ENCODE measurements at places on chromosomes 4 and X.

- no peak for DNase-seq
Measured at GRCh38 chr4:26206999-26207398, 113.8 kb upstream of the RBPJ start.

DNA sequence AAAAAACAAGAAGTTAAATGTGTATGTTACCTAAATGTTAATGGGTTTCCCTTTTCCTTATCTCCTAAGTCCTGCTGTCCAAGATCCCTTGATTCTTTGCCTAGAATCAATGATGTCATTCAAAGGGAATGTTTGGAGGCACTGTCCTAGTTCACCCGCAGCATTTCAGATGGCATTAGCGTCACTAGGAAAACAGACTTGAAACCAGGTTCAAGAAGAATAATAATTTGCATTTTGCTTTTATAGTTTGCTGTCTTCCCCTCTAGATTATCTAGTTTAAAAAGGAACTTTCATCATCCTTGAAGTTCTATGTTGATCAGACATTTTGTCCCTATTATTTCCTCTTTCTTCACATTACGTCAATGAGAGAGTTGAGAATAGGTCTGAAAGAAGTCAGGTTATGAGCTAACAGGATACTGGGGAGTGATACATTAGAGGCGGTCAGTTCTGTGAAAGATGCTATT lies 234.1 kb upstream of the PGRMC2 start:
- DNase-seq, result no peak

DNA sequence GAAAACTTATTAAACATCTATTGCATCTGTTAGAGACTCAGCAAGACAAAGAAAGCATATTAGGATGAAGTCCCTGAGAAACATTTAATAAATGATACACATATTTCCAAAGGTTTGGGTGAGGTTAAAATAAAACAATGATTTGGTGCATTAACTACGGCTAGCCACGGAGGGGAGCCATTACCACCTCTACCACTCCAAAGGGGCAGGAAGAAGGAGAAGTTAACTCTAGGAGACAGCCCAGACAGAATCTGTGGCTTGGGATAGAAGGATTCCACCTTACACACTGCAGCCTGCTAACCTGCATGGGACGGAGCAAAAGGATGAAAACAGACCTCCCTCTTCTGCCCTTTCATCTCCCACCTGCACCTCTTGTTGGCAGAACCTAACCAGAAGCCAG lies 189.1 kb upstream of the C1QTNF7 start:
- no peak for DNase-seq

- no peak for DNase-seq
Measured at GRCh38 chrX:130556951-130557350, 155.2 kb downstream of the RBMX2 start.

- peak; percentile 64 for DNase-seq
Measured at GRCh38 chrX:9342561-9343051, 122.3 kb upstream of the TBL1X start.

GRCh38 chrX:127726227-127726626 lies 326.0 kb downstream of the ACTRT1 start:
- no peak for DNase-seq

GRCh38 chr4:74631988-74632387 lies 162.3 kb downstream of the BTC start:
- no peak for DNase-seq

DNA sequence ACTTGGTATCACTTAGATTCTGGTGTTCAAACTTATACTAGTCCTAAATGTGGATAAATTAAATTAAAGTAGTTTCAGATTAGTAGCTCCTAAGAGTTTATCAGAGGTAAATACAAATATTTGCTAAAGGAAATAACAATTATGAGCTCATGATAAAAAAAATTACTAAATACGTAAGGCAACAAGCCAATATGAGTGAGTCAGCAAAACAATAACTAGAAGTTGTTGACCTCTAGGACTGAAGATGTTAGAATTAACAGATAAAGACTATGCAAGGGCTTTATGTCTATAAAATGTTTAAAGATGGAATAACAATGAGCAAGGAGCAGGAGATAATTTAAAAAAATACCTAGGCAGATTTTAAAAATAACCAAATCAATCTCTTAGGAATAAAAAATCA lies 195.8 kb downstream of the CLCN4 start:
- no peak for DNase-seq

GRCh38 chr4:122688529-122689140 lies 43.9 kb upstream of the BBS12 start:
- DNase-seq, result no peak

DNA sequence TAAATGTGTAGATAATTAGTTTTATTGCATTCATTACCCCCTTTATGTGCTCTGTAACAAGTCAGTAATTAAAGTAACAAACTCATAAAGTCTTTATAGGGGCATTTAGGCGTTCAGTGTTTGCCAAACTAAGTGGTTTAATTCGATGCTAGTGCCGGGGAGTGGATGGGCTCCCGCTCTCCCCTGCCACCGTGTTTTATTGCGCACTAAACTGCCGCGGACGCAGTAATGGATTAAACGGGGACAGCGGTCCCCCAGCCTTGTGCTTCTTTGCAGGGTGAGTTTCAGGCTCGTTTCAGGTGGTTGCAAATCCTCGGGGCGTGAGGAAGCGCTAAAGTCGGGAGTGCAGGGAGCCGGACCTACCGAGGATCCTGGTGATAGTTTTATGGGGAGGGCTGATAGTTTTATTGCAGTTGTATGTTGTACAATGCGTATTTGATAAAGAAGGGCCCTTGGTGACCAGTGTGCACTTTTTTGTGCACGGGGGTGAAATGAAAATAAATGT lies 1.6 kb upstream of the PHOX2B start:
- DNase-seq, result peak; percentile 50

- DNase-seq, result no peak
Measured at GRCh38 chr4:7282786-7283440, 90.6 kb downstream of the SORCS2 start.

DNA sequence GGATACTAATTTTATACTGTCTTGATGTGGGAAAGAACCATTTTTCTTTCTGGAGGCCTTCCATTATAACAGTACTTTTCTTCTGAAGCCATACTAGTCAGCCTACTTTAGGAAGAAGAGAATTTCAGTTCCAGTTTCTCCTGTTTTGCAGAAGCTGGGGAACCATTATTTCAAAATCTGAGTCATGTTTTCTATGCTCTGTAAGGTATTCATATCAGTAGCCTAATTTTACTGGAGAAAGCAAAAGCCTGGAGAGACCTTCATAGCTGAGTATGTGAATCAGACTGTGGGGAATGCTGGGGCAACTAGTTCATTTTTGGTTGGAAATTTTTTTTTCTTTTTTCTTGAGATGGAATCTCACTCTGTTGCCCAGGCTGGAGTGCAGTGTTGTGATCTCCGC lies 22.4 kb downstream of the AFF1 start:
- DNase-seq, result no peak

- no peak for DNase-seq
Measured at GRCh38 chrX:13816176-13816575, 717 bp downstream of the GPM6B start.

DNA sequence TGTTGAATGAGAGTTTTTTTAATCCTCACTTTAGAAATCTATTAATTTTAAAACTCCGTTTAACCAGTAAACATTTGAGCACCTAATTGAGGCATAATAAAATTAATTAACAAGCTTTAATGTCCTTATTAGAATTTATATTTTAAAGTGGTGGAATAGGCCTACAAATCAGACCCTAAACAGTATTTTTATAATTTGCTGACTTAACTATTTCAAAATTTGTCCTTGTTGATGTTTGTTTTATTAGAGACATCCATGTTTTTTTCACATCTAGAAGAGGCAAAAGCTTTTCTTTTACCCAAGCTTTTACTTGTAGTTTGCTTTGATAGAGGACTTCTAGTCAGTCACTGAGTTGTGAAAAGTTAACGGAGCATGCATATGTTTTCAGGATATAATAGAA lies 3.8 kb downstream of the SAP30 start:
- no peak for DNase-seq

DNA sequence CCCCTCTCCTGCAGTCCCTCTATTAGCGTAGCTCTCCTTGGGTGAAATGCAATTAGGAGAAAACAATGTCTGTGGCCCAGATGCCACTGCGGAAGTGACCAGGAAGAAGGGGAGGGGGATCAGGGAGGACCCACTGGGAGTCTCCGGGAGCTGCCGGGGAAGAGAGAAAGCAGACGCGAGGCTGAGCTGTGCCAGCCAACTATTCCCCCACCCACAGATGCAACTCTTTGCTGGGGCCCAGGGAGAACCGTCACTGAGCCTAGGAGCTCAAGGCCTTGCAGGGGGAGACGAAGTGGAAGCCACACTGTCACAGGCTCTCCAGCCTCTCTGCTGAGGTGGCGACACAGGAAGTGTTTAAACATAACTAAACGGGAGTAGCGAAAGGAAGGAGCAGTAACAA lies 149.2 kb downstream of the BCOR start:
- no peak for DNase-seq

- no peak for DNase-seq
Measured at GRCh38 chr4:24743927-24744326, 51.4 kb upstream of the SOD3 start.

DNA sequence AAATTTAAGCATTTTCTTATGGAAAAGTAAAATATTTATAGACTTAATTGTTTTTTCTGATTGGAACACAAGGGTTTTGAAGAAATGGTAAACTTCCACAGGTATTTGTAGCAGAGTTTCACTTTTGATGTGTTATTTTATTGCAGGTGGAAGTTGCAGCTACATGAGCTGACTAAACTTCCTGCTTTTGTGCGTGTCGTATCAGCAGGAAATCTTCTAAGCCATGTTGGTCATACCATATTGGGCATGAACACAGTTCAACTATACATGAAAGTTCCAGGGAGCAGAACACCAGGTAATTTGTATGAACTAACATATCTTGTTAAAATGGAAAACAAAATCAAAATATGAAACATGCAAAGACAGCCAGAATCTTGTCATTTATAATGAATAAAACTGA lies 117.4 kb downstream of the DIPK2B start:
- no peak for DNase-seq

- DNase-seq, result no peak
Measured at GRCh38 chrX:39497702-39498265, 600.0 kb downstream of the BCOR start.

- no peak for DNase-seq
Measured at GRCh38 chrX:24306440-24306839, 7.4 kb downstream of the SUPT20HL2 start.

DNA sequence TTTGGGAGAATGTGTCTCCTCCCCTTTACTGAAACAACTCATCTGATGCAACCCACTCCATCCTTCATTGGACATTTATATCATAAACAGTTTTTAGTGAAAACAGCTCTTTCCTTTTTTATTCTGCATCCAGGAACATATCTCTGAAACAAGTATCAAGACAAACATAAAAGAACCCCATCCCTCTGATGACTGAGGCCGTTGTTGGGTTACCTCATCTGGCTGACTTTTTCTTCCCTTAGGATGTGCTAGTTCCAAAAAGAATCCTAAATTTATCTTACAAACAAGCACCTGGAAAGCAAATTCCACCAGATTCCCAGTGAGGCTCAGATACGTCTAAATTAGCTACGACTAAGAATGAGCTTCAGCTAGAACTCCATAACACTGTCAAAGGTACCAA lies 483.7 kb upstream of the INTU start:
- DNase-seq, result no peak

DNA sequence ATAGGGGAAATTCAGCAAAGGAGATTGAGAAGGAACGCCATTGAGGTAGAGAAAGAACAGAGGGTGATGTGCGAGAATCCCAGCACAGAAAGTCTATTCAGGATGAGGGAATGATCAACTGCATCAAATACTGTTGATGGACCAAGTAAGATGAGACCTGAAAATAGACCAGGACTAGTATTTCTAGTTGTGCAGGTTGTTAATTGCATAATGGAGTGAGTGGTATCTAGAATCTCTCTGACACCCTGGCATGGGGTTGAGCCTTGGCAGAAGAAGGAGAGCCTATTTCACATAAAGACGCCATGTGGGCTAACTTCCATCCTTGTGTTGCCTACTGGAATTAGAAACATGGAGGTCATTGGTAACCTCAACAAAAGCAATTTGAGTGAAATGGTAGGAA lies 135.6 kb downstream of the TMEM164 start:
- DNase-seq, result no peak

DNA sequence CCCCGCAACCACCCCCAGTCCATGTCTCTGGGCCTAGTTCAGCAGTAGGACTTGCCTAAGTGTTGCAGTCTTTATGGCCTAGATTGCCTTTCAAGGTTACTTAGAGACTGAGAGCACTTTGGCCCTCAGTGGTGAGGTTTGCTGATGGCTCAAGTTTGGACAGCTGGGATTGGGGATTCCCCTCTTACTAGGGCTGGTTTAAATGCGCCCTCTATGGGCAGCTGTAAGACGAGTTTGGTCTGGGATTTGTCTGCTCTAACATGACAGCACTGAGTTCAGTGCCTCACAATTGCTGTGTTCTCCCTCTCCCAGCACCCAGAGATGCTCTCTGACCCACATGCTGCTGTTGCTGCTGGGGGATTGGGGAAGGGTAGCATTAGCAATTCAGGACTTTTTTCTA lies 23.1 kb downstream of the DACH2 start:
- no peak for DNase-seq

DNA sequence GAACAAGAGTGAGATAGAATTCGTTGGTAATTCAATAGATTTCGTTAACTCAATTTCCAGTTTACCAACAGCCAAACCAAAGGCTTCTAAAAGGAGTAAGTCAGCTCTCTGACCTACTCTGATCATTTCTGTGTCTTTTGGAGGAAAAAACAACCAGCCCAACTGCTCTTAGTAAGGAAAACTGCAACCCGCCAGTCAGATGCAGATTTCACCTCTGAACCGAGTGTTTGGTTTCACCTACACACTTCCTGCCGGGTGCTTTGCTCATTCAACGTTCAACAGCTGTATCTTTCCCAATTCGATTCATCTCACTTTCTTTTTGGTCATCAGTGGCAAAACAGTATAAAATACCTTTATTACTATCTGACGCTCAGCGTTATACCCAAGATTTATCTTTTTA lies 24.5 kb downstream of the TMSB4X start:
- no peak for DNase-seq

GRCh38 chrX:46841346-46841745 lies 4.5 kb downstream of the RP2 start:
- peak; percentile 40 for DNase-seq

DNA sequence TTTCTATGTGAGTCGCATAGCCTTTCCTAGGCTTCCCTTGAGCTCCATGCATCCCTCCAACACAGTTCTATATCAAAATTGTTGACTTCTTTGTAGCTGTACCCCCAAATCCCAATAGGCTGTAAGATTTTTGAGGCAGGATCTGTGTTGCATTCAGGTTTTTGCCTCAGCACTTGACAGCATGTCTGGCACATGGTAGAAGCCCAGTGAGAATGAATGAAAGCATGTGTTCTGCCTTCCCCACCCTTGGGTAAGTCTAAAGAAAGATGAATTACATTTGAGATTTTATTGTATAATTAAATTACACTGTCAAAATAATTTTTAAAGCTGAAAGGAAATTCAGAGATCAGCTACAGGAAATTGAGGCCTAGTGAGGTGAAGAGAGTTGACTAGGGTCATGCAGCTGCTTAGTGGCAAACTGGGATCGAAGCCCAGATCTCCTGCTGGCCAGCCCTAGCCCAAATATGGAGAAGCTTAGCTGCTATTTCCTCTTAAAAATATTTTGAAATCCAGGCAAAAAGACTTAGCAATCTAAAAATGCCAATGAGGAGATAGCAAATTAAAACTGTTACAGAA lies 122.5 kb downstream of the SPATA18 start:
- DNase-seq, result no peak

- DNase-seq, result peak; percentile 0
Measured at GRCh38 chrX:43836435-43837184, 45.6 kb downstream of the MAOB start.
